BE2C (cell line): ENCODE measurements at places on chromosomes 4 and X.

- no peak for DNase-seq
Measured at GRCh38 chr4:122764821-122765215, 32.3 kb downstream of the BBS12 start.

- no peak for DNase-seq
Measured at GRCh38 chrX:1248331-1249061, 20.1 kb upstream of the CSF2RA start.

DNA sequence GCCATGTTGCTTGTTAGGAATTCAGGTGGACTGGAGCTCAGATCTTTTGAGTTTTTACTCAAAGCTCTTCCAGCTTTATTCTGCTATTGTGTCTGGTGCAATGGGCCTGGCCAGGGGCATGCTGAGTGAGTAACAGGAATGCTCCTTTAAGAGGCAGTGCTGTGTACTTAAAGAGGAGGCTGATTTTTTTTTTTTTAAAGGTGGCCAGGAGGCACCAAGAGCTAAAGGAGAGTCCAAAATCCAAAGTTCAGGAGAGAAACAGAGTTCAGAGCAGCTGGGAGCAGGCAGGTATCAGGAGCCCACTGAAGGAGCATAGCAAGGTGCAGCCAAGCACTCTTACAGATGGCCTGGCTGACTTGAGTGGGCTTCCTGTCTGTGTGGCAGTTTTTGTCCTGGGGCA, 178.7 kb downstream of the FMR1NB start:
- DNase-seq: no peak

DNA sequence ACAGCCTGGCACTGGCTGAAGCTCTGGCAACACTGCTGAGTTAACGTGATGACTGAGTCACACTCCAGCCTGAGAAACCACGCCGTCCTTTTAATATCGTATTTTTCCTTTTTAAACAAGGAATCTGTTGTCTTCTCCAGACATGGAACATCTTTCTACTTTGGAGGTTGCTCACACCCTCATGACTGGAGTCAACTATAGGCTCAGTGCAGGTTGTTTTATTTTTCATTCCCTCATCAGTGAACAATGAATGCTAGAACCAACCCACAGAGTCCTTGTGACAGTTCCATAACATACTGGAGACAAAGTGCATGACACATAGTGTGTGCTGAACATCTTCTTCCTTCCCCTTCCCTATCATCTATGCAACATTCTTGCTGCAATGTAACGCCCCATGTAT, 76.8 kb upstream of the CPEB2 start:
- no peak for DNase-seq

- DNase-seq: no peak
Measured at GRCh38 chrX:133794126-133794525, 191.3 kb downstream of the GPC3 start.

DNA sequence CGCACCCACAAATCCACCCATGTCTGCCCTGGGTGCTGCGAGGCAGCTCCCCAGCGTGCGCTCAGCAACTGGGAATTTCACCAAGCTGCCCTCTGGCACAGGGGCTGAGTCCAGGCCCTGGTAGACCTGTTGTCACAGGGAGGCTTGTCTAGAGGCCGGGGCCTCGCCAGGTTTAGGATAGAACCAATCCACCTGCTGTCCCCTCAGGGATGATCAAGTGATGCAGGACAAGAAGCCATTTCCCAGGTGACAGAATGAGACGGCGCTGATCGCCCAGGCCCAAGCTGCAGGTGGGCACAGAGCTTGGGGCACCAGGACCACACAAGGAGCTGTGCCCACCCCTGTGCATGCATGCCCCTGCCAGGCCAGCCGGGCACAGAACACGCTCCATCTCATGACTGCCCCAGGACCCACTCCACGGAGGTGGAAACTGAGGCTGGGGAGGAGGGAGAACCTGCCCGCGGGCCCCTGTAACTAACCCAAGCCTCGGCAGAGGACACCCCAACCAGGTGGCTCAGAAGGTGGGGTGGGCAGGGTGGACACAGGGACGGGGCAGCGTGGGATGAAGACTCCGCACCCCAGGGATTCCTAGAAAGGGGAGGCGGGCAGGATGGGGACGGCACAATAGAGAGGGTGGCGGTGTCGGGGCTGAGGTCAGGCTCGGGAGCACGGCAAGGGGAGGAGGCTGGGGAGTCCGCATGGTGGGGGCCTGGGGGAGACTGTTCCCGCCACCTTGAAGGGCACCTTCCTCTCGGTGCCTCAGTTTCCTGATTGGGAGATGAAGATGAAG, 78.0 kb downstream of the ZFYVE28 start:
- peak; percentile 4 for DNase-seq

DNA sequence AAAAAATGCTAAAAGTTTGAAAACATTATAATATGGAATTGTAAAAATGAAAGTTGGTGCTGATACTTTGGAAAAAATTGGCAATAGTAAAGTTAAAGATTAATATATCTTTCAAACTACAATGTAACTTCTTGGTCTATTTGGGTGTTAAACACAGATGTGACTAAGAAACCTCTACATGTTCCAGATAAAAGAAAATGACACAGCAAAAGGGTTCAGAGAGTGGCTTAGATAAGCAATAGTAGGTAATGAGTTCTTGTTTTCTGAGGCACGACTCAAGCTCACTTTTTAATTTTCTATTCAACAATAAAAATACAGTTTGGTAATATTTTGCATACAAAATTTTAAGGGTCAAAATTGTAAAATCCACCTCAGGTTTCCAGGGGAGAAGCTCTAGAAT, 292.7 kb downstream of the GALNTL6 start:
- DNase-seq: no peak

DNA sequence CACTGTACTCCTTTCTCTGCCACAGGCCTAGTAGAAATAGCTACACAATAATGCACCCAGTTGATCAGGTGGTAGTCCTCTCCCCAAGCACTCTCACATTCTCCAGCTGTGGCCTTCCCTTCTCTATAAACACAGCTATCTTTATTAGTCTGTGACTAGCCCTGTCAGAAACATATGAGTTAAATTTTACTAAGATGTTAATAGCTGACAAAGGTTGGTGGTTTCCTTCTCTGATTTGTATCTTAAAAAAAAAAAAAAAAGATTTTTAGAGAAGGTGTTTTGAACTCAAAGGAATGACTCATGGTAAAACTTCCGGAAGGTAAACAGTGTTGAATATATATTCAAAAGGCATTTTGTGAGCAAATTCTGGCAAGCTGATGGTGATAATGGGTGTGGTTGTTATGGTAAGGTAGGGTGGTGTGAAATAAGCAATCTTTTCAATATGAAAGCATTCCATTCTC, 327.4 kb downstream of the PPP3CA start:
- no peak for DNase-seq

DNA sequence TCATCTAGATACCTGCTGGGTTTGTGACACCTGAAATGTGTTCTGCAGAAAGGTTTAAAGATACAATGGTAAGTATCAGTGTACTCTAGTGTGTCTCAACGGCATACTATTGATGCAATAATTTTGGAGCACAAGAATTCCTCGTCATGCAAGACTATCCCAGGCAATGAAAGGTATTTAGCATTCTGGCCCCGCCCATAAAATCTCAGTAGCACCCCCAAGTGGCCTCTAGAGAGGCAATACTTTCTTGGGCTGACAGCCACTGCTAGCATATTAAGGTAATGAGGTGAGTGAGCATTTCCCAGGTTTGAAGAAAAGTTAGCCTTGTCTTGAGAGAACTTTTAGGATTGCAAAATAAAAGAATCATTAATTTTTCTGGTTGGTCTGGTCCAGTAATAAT, 24.0 kb downstream of the TAB3 start:
- DNase-seq: peak; percentile 3
